ENCODE measurements at places on chromosomes 3 and 15. TPM values are rescaled to one million over a fixed set of nuclear protein-coding genes. Genes with fewer than 3 reads are reported as not detected.
A peak's percentile ranks its signal among the peaks of the same experiment; 100 is the strongest.

Gene COLQ
- 5.3 TPM for total RNA-seq

GRCh38 chr3:87420171-87420570 is 143.8 kb upstream of the POU1F1 start:
- DNase-seq = no peak
- no peak overlapping the region for H3K27ac ChIP-seq
- no peak overlapping the region for H3K4me3 ChIP-seq
- no peaks in the 10 kb centered on the region for H3K36me3 ChIP-seq

GRCh38 chr3:58482917-58483636 is 8.8 kb upstream of the KCTD6 start:
- DNase-seq = no peak
- no peaks in the 10 kb centered on the region for H3K36me3 ChIP-seq
- H3K27me3 ChIP-seq = no peaks in the 10 kb centered on the region
- H3K27ac ChIP-seq = no peak overlapping the region

- no peaks in the 10 kb centered on the region for H3K27me3 ChIP-seq
- no peaks in the 10 kb centered on the region for H3K36me3 ChIP-seq
- no peak overlapping the region for H3K4me3 ChIP-seq
- DNase-seq = no peak
- no peak overlapping the region for H3K27ac ChIP-seq
Measured at GRCh38 chr15:60222404-60222803, 175.4 kb downstream of the ANXA2 start.

- DNase-seq = peak; percentile 44
- H3K27ac ChIP-seq = no peak overlapping the region
- H3K36me3 ChIP-seq = no peaks in the 10 kb centered on the region
- H3K4me1 ChIP-seq = no peaks in the 10 kb centered on the region
- no peak overlapping the region for H3K4me3 ChIP-seq
- H3K27me3 ChIP-seq = no peaks in the 10 kb centered on the region
Measured at GRCh38 chr3:153756816-153757215, 364.4 kb upstream of the ARHGEF26 start.

DNA sequence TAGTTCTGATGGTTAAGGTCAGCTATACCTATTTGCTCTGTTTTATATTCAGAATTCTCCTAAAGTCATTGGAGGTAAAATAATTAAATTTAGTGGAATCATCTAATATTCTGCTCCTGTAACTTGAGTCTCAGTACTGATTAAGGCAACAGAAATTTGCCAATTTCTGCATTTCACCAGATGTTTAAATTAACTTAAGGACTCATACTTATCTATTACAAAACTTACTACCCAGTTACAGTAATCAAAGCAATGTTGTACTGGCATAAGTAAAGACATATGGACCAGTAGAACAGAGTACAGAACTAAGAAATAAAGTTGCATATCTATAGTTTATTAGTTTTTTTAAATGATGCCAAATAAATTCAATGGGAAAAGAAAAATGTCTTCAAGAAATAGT is 1043.8 kb downstream of the OTOL1 start:
- no peak for DNase-seq
- no peaks in the 10 kb centered on the region for H3K27me3 ChIP-seq
- H3K36me3 ChIP-seq = no peaks in the 10 kb centered on the region
- H3K4me1 ChIP-seq = no peaks in the 10 kb centered on the region
- no peak overlapping the region for H3K27ac ChIP-seq

Data from stomach (tissue), 19 donors.